ENCODE measurements at places on chromosomes 1 and 21.

DNA sequence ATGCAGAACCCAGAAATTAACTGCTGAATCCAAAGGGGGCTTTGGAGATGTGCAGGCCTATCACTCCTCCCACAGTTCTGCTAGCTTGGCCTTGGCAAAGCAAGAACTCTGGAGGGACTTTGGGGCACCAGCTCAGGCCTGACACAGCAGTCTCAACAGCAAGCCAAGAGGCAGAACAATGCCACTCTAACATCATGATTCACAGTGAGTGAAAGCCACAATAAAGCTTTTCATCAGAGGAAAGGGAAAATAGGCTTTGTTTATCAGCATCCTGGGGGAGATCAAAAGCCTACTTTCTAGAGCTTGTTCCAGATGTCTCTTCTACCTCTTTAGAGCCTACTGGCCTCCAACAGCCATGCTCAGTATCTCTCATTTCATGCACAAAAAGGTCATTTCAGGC, 283.4 kb downstream of the KCNH1 start:
- no peak for DNase-seq

- no peak for DNase-seq
These were observed 75.2 kb upstream of the TEKT2 start for GRCh38 chr1:36008546-36009197.

DNA sequence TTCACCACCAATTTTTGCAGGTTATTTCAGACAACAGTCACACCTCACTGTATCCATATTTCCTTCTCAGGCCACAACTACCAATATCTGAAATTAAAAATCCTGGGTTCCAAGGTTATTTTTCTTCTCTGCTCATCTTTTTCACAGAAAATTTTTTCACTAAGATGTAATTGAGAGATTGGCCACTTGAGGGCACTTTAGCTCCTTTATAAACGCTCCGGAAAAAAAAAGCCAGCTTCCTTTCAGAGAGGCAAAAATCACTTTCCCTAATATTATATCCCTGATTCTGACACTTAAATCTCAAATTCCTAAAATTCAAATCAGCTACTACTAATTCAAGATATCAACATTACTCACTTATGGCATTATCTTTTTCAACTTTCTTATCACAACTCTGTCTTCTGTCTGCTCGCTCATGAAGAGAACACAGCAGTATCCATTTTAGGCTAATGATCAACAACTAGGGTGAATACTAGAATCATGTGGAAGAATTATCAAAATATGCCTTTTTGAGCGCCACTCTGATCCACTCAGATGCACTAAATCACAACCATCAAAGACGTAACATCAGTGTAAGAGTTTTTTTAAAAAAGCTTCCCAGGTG, 101.4 kb upstream of the RGS1 start:
- peak; percentile 11 for DNase-seq

- DNase-seq = no peak
These were observed 24.0 kb upstream of the LRRC3 start for GRCh38 chr21:44431300-44431699.

GRCh38 chr1:45304311-45305081, 22.2 kb upstream of the HPDL start:
- no peak for DNase-seq

DNA sequence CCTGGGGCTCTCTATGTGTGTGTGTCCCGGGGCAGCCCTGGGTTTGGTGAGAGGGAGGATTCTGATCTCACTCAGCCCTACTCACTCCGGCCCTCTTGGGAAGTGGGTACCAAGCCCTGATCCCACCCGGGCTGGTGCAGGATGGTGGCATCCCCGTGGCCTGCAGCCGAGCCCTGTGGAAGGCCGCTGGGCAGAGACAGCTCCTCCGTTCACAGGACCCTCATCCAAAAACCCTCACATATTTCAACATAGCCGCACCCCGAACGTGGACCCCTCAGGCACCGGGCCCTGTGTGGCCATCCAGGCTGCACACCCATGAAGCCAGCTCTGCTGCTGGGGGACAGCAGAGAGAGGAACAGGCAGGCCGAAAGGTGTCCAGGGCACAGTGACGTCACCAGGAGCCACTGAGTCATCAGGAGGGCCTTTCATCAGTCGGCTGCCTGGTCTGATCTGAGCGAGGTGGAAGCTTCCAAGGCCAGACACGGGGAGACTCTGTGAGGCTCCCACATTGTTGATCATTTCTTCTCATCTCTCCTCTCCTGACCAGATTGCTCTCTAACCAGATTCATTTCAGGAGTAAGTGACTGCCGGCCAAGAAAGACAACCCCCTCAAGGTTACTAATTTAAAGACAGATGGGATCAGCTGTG, 16.2 kb upstream of the GPR157 start:
- DNase-seq = no peak
